Colonic mucosa (tissue), 4 donors: ENCODE measurements at places on chromosomes 16 and 17.

GRCh38 chr17:8831234-8831849 lies 32.2 kb upstream of the MFSD6L start:
- DNase-seq = no peak

DNA sequence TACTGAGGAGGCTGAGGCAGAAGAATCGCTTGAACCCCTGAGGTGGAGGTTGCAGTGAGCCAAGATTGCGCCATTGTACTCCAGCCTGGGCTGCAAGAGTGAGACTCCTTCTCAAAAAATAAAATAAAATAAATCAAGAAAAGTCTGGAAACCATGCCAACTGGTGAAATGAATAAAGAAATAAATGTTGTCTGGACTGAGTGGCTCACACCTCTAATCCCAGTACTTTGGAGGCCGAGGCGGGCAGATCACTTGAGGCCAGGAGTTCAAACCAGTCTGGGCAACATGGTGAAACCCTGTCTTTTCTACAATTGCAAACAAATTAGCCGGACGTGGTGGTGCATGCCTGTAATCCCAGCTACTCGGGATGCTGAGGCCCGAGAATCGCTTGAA lies 744 bp upstream of the LRRC37A3 start:
- peak; percentile 41 for DNase-seq

- no peak for DNase-seq
These were observed 175.0 kb downstream of the AIPL1 start for GRCh38 chr17:6259899-6260298.

- no peak for DNase-seq
These were observed 273.5 kb downstream of the UTP18 start for GRCh38 chr17:51533821-51534220.
